Left renal pelvis (tissue), 4 donors: ENCODE measurements at places on chromosomes 7 and 10. TPM values are rescaled to one million over a fixed set of nuclear protein-coding genes. Genes with fewer than 3 reads are reported as not detected.

DNA sequence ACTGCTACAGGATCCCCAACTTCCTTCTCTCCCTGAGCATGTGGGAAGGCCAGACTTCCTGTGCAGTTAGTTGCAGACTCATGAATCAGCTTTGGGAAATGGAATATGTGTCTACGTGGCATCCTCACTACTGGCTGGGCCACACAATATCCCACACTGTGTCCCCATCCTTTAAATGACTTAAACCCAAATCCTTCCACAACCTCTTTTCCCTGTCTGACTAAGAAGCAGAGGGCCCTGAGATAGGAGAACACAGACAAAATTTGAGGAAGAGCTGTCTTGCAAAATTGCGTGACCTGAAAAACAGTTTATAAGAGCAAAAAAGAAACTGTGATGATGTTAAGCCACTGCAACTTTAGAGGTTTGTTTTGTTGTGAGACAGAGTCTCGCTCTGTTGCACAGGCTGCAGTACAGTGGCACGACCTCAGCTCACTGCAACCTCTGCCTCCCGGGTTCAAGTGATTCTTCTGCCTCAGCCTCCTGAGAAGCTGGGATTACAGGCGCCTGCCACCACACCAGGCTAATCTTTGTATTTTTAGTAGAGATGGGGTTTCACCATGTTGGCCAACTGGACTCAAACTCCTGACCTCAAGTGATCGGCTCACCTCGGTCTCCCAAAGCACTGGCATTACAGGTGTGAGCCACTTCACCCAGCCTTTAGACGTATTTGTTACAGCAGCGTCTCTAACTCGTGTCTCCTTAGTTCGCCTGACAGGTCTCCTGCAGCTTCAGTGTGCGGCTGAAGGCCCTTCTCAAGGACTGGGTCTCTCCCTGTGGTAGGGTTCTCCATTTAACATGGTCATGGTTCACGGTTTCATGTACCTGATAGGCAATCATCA, 46.9 kb upstream of the SFMBT2 start:
- no peak for DNase-seq

DNA sequence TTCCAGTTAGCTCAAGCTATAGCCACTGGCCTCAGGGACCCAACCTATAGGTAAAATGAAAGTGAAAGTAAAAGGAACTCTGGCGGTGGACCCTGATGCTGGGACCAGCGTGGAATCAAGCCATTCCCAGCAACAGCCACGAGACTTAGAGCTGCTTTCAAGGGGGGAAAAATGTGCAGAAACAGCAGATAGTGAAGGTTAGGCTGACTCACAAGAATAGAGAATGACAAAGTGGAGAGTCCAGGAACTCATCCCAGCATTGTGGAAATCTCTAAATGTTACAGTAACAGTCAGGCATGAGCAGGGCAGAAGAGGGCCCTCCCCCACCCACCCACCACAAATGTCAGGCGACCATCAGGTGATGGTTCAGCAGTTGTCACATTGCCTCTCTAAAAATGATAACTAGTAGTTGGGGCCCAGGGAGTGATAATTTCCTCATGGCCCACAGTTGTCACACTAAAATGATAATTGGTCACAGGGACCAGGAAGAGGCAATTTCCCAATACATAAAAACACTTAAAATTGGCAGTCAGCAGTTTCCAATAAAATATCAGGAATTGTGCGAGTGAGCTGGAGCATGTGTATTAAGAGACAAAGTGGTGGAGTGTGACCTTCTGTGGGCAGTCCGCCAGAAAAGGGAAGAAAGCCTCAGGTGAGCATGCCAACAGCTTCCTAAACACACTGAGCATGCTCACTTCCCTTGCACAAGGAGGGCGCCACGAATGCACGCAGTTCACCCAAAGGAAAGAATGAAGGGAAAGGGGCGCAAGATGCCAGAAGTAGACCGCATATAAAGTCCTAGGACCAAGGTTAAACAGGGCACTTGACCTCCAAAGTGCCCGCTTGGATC, 129.8 kb upstream of the PPP1R3A start:
- DNase-seq, result no peak

- DNase-seq, result no peak
Measured at GRCh38 chr10:11578802-11579255, 32.6 kb downstream of the USP6NL start.

- DNase-seq, result no peak
Measured at GRCh38 chr7:36795451-36796021, 71.2 kb upstream of the AOAH start.

GRCh38 chr10:103327906-103328305, 23.0 kb downstream of the PCGF6 start:
- DNase-seq, result no peak

DNA sequence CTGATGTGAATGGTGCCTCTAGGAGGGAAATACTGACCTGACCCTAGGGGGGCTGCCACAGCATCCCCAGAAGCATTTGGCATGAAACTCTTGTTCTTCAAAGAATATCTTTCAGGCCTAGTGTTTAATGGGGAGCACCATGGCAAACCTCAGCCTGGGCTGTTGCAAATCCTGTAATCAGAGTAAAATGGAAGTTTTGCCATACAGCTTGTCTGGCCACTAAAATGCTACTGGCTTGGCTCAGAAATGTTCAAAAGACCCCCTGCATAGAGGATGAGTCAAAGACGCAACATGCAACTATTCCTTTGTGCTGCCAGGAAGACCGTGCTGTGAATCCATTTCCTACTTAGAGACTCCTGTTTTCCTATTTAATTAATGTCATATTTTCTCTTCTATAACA, 26.7 kb downstream of the HECW1 start:
- DNase-seq, result no peak

Gene FHIP2A
- polyA plus RNA-seq, result 35.2 TPM

Gene APBB1IP
- polyA plus RNA-seq, result 5.0 TPM

Gene PRPS1L1
- not detected for polyA plus RNA-seq
